ENCODE measurements at places on chromosomes 2 and 18.

- no peak for DNase-seq
Observed at GRCh38 chr2:161208527-161209139, 48.4 kb downstream of the TANK start.

GRCh38 chr18:57846258-57846657, 43.1 kb upstream of the ATP8B1 start:
- DNase-seq = no peak

DNA sequence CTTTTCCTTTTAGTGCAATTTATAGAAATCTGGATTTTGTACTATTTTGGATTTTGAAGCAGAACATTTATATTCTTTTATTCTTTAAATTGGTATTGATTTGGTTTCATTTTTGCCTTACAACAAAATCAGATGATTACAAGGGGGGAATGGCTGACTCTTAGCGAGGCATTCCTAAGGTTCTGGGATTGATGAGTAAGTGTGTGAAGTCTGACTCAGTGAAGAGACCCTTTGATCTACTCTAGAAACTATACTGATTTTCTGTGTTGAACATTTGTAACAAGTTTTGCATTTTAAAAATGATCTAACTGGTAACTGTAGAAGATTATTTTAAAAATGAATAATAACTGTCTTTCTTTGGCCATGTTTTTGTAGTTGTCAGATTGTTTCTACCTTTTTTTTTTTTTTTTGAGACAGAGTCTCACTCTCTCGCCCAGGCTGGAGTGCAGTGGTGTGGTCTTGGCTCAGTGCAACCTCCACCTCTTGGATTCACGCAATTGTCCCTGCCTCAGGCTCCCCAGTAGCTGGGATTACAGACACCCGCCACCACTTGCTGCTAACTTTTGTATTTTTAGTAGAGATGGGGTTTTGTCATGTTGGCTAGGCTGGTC, 48.7 kb downstream of the TTC39C start:
- no peak for DNase-seq

DNA sequence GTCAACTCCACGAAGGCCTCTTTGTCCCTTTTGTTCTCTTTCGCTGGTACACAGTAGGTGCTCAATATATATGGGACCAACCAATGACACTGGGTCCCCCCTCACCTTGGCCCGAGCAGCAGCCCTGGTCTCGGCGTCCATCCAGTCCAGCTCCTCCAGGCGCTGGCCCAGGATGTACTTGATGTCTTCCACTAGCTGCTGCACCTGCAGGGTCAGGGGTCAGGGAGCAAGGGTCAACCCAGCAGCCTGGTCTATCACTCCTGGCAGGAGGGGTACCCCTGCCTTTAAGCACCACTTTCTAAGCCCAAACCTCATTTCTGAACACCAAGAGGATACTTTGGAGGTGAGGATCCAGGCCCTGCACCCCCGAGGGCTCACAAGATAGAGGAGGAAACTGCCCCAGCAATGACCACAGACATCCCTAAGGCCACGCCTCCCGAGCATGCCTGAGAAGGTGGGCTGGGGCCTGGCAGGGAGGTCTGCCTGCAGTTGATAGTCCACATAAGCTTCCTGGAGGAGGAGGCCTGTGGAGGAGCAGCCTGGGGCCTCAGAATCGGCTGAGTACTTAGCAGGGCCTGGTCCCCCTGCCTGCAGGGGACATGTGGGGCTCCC, 4.2 kb downstream of the ECEL1 start:
- no peak for DNase-seq

GRCh38 chr2:227876300-227876801, 4.9 kb downstream of the DAW1 start:
- no peak for DNase-seq

GRCh38 chr2:223731503-223731902, 105.9 kb downstream of the AP1S3 start:
- DNase-seq = no peak

DNA sequence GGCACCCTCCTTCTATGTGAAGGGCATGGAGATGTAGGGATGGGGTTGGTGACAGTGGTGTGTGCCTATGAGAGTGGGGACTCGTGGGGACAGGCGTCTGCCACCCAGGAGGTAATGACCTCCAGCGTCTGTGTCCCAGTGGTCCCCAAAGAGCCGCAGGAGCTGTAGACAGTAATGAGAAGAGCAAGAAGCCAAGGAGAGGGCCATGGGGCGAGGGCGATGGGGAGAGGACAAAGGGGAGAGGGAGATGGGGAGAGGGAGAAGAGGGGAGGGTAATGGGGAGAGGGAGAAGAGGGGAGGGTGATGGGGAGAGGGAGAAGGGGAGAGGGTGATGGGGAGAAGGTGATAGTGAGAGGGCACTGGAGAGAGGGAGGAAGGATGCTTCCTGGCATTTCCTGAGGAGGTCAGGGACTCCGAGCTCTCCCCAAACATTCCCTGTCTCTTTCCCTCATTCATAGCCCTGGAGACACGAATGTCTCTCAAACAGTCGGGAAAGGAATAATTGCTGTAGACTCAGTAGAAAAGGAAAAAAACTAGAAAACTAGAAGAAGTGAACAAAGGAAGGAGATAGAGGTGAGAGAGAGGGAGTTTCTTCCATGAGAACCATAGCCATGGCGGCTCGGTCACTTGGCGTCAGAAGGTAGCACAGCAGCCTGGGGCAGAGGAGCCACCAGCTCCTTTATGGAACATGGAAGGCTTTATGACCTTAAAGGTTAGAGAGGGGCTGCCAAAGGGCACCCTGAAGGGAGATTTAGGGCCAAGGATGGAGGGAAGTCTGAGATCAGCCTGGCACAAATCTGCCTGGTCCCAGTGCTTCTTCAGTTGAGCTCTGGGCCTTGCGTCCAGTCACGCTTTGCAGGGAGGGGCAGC, 39.5 kb downstream of the PSD4 start:
- DNase-seq = no peak

DNA sequence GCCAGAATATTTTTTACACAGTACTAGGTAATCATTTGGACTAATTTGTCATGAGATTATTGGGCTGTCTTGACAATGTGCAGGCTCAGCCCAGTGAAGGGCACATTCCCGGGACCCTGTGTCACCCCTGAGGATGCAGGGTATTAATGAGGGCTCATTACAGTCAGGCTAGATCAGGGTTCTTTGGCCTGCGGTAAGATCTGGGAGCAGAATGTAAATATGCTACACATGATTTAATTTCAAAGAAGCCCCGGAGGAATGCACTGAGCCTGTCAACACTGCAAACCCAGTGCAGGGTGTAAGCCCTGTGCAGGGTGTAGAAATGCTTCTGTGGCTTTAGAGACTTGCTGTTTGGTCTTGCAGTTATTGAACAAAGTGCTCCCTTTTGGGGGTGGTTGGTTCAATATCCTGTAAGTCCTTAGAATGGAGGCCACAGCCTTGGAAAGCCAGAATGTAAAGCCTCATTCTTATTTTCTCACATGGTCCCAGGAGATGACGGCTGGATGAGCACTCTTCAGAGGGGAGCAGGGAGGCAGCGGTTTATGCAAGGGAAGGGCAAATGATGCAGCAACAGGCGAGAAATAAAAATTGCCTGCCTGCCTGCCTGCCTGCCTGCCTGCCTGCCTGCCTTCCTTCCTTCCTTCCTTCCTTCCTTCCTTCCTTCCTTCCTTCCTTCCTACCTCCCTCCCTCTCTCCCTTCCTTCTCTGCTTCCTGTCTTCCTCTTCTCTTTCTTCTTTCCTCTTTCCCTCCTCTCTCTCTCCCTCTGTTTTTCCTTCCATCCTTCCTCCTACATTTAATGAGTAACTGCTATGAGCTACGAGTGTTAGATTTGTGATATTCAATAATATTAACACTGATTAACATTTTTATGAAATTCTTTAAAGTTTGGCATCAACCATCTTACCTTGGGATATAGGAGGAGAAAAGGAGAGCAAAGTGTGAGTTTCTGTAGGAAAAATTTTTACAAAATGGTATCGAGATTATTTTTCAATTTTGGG, 148.8 kb downstream of the VAPA start:
- no peak for DNase-seq

DNA sequence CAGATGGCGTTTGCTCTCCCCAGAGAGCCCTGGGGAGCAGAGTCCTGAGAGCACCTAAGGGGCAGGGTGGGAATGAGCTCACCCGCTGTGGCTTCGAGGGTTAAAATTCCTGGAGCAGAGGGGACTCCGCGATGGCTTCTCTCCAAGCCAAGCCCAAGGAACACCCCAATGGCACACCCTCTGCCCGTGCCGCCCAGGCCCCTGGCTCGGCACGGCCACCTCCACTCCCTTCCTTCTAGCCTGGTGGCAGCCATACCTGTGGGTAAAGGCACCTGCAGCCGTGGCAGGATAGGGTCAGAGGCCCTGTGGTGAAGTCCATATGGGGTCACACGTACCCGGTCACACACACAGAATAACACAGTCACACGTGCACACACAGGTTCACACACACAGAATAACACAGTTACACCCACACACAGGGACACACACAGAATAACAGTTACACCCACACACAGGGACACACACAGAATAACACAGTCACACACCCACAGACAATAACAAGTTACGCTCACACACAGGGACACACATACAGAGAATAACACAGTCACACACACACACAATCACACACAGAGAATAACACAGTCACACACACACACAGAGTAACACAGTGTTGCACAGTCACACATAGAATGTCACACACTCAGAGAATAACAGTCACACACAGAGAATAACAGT, 50.5 kb downstream of the RAMP1 start:
- DNase-seq = no peak

DNA sequence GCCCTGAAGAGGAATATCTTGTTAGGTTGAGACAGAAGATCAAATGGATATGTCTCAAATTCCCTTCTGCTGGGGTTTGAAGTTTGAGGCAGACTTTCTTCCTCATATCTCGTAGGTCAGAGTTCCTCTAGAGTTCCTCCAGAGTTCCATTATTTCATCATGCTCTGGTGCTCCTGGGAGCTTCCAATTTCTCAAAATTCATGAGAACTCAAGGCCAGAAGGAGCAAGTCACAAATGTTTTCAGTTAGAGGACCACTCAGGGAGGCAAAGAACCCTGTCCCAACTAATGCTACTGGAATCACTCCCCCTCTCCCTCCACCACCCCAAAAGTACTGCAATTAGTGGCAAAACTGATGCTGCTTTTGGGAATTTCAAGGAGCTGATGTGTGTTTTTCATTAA, 115.7 kb upstream of the RBMS1 start:
- no peak for DNase-seq

DNA sequence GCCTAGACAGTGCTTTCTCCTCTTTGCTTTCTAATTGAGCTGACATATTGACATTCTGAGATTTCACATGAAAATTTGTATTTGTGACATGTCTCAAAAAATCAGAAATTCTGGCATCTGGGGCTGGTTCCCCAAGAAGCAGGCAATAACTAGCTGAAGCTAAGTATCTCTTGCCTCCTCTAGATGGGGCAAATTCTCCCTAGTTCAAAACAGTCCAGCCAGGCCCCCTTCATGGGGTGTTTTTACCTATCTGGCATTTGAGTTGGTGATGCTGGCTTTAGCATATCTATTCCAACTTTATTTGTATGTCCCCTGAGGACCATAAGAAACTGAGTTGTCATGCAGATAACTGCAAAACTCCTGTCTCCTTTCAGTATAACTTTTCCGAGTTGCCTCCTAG, 39.9 kb downstream of the ARHGAP15 start:
- DNase-seq = no peak

DNA sequence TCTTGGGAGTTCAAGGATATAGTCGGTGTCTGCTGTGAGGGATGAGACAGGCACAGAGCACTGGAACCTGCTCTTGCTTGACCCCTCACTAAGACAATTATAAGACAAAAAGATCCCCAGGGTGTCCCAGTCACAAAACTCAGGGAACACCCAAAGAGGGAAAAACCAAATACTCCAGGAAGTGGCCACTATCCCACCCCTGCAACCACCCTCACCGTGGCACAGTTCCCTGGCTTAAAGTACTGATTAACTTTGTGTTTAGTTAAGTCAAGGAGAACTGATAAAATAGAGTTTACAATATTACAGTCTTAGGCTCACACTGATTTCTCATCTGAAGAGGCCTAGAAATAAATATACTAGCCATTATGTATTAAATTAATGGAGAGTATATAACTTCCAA, 13.5 kb downstream of the IL36B start:
- DNase-seq = no peak

DNA sequence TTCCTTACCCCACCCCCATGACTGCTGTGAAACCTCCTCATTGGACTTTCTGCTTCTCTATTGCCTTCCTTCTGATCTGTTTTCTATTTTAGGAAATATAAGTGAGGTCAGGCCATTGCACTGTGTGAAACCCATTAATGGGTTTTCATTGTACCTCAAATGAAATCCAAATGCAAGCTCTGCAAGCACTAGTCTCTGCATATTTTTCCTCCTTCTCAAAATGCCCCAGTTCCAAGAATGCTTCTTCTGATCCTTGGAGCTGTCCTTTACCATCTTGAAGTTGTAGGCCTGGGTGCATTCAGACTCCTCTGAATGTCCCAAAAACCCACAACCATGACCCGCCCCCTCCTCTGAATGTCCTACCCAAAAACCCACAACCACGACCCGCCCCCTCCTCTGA, 8.2 kb downstream of the IL1A start:
- DNase-seq = no peak

DNA sequence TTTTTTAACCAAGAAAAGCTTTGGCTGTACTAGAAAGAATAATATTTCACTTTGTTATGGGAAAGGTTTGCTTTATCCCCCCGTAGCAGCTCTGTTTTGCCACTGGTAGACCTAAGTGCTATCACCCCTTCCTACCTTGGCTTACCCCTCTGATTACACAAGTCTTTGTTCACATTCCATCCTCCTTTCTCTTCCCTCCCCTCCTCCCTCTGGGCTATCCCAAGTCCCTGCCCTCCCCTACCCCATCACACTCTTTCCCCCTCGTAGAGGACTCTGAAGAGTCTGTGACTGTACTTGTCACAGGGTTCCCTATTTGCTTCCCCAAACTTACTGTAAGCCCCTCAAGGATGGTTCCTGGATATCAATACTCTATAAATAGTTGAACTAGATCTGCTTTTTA, 152.9 kb upstream of the NOSTRIN start:
- DNase-seq = no peak

- no peak for DNase-seq
Observed at GRCh38 chr2:160726046-160726445, 232.4 kb upstream of the RBMS1 start.

- DNase-seq = no peak
Observed at GRCh38 chr18:59906203-59906602, 6.4 kb downstream of the PMAIP1 start.

- no peak for DNase-seq
Observed at GRCh38 chr18:70308555-70309294, 19.9 kb downstream of the SOCS6 start.

DNA sequence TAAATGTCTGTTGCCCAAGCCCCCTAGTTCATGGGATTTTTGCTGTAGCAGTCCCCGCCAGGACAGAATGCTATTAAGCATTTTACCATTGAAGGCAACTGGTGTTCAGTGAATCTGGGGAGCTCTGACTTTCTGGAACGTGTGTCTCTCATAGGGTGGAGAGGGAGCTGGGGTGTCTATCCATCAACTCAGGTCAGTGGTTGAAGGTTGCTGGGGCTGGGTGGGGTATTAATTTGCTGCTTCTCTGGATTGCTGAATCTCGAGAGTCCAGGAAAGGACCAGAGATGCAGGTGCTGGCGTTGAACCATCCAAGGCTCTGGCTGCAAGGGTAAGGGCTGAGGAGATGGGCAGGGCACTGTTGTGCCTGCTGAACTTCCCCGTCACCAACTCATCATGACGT, 66.8 kb upstream of the NCK2 start:
- DNase-seq = no peak

Measured in neuronal stem cell (in vitro differentiated cells).